ENCODE measurements at places on chromosomes 5 and 9.
A peak's percentile ranks its signal among the peaks of the same experiment; 100 is the strongest.

- DNase-seq: no peak
These were observed 103.5 kb upstream of the COL5A1 start for GRCh38 chr9:134537951-134538641.

- no peak for DNase-seq
These were observed 8.7 kb downstream of the STK10 start for GRCh38 chr5:172178991-172179989.

GRCh38 chr9:122822938-122823337 lies 5.5 kb downstream of the PDCL start:
- no peak for DNase-seq

DNA sequence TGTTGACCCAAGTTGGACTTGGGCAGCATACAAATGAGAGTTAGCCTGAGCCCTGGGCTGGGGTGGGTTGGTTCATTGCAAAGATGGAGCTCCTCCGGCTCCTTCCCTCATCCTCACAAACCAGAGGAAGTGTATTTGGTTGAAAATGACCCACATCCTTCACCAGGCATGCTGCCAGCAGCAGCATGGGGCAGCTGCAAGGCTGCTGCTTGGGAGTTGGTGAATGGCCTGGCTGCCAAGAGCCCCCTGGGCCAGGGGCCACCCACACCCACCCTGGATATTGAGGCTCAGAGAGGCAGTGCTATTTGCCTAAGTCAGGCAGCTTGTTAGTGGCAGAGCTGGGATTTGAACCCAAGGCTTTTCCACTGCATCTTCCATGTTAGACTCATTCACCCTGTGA lies 29.5 kb downstream of the PPARGC1B start:
- no peak for DNase-seq

DNA sequence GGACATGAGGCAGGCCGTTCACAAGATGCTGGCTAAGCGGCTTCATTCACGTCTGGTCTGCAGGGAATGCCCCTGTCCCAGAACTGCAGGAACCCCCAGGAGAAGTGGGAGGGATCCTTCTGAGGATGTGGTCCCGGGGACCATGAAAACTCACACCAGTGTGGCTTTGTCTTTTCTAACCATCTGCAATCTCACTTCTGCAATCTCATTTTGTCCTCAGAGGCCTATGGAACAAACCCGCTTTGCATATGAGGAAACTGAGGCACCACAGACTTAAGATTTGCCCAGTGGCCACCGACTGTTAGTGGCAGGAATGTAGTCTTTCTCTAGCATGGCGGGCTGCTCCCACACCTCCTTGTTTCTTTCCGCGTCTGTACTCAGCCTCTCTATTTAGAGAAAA lies 6.9 kb downstream of the CXCL14 start:
- no peak for DNase-seq

DNA sequence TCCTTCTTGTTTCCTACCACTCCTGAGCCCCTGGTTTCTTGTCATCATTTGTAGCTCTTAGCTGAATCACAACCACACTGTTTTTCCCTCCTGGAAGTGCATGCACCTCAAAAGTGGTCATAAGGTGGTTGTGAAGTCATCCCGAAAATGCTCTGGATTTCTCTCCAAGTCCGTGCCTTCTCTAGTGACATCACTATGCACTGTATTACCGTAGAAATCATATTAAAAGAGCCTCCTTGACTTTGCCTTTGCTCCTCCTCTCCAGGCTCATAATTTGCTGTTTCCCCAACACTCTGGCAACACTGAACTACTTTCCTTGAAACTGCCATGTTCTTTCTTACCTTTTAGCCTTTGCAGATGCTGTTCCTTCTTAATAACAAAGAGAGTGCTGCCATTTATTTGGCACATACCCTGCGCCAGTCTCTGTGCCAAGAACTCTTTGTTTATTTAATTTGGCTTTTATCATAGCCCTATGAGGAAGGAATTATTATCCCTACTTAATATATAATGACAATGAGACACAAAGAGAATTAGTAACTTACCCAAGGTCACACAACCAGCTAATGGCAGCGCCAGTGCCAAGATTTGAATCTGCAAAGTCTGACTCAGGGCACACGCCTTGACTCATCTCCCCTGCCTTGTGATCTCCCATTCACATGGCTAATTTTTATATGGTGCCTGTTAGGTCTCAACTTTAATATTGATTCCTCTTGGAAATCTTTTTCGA lies 115.4 kb downstream of the KIF4B start:
- no peak for DNase-seq

DNA sequence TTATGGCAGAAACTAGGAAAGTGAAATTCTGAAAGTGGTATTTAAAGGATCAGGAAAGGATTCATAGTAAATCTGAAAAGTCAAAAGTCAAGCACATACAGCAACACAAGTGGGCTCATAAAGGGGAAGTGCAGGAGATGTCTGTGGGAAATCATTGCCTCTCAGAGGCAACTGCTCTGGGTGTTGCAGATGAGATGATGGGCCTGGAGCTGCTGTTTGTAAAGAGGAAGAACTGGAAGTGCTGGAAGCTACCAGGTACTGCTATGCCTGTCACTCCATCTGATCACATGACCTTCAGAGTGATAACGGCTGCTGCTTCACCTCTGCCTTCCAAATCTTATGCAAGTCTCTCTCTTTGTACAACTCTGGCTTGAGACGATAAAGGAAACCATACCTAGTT lies 55.9 kb downstream of the ADRB2 start:
- DNase-seq: no peak

- no peak for DNase-seq
These were observed 111.9 kb upstream of the FST start for GRCh38 chr5:53368516-53368915.

DNA sequence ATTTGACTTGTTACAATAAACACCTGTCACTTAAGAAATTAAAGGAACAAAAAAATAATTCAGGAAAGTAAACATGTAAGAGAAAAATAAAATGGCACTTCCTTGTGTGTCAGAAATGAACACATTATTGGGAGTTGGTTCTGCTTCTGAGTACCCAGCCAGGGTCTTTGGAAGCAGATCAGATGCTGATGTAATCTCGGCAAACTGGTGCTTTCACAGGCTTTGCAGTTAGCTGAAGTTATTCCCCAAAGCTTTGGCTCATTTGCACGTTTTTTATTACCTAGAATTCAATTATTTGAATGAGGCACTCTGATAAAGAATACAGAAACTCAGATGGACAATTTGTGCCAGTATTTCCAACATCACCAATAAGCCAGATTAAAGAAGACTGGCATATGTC lies 10.9 kb downstream of the CDH18 start:
- peak; percentile 27 for DNase-seq

GRCh38 chr5:146213210-146213826 lies 9.9 kb downstream of the RBM27 start:
- DNase-seq: no peak

GRCh38 chr5:131550606-131551005 lies 84.4 kb downstream of the RAPGEF6 start:
- no peak for DNase-seq

DNA sequence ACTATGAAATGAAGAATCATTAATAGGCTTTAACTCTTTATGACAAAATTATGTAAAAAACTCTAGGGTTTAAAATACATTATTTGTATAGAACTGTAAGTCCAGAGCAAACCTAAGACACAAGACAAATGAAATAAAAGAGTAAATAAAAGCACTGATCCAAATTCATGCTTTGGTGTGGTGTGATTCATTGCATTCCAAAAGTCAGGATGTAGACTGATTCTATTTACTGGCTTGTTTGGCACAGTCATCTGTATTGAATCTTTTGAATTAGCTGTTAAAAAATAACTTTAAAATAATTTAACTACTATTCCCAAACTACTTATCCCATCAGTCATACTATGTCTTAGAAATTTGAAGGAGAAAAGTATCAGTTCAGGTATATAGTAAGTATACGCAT lies 31.1 kb downstream of the IL4 start:
- no peak for DNase-seq

DNA sequence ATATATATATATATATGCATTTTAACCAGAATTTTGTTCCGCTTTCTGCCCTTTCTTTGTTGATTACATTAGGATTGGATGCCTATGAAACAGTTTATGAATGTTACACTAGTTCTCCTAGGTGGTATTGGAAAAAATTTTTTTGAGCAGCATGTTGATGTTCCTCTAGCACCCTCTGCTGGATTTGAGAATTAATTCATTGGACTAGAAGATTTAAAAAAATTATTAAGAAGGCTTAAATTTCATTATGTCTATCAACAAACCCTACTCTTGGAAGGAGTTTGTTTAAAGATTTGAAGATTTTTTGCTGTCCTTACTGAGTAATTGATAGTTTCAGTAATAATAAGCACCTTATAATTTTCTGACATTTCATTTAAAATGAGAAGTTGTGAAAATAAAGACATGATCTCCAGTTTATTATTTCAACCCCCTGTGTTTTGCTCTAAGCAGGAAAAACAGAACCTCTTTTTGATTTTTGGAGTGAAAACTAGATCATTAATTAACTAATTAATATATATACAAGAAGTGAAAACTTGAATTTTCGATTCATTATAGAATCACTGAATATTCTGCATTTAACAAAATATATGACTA lies 89.6 kb downstream of the CCDC171 start:
- no peak for DNase-seq

- DNase-seq: no peak
These were observed 876 bp upstream of the JAK2 start for GRCh38 chr9:4984171-4984620.
